ENCODE measurements at places on chromosomes 12 and 14.

DNA sequence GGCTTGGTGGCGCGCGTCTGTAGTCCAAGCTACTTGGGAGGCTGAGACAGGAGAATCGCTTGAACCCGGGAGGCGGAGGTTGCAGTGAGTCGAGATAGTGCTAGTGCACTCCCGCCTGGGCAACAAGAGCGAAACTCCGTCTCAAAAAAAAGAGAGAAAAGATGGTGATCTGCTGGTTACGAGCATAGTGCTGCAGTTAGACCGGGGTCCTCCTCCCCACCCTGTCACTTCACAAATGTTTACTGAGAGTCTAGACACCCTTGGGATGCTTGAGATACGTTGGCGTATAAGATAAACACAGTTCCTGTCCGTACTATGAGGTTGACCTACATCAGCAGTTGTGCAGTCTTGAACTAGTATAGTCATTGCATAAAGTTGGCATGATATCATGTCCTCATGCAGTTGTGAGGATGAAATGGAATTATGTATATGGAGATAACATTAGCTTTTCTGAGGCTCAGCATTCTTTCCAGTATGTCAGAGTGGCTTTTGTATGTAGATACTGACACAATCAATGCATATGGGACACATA, 787 bp downstream of the ACAD10 start:
- no peak for DNase-seq

DNA sequence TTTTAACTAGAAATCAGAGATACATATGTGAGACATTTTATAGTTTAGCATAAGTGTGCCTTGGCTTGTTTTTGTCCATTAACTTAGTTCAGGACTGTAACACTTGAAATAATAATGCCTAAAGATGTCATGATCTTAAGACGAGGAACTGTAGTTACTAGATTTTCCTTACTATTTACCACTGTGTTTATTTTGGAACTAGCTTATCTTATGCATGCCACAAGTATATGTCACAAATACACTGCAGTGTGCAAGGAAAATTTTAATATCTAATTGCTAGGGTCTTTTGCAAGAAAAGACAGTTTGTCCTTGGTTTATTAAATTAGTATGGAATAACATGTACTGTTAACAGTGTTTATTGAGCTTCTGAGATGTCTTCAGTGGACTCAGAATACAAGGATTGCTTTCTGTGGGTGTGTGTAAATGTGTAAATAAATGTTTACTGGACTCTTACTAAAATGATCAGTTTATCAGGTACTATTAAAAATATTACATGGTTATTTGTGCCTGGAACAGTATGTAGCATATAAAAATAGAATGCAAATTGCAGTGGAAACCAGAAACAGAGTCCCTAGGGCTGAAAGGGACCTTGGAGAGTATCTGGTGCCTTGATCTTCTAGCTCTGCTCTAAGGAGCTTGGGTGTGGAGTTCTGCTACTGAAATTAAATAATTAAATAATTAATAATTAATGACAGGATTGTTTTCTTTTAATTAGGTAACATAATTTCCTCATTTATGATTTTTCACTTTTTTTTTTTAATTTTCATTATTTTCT, 58.1 kb downstream of the FGD4 start:
- no peak for DNase-seq

DNA sequence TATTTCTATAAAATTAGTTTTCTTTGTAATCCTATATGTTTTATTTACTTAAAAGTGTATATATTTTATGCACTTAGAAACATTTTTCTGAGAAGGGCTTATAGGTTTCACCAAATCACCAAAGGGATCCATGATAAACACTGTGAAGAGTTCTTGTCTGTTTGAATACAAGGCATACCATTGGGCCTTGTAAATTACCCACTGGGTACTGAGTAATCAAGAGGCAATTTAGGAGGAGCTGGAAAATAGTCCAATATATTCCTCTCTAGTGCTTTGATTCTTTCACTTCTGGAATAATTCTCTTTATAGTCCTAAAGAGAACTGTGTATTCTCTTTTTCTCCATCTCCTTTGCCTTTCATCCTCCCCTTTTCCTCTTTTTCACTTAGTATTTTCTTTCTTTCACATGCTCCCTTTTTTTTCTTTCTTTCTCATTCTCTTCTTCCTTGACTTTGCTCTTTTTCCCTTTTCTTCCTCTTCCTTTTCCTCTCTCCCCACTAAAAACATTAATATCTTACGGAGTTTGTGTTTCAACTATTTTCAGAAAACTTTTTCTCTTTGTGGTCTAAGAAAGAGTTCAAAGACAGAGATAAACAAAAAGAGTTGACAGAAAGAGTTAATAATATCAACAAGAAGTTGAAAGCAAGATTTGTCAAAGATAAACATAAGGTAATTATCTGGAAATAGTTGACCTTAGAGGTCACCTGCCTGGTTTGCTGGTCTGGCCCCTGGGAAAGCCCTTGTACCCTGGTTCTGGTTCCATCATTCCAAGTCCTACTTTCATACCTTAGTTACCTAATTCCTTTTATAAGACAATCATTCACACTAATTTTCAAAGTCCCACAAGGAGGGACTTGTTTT, 435.3 kb downstream of the RAD51B start:
- no peak for DNase-seq

DNA sequence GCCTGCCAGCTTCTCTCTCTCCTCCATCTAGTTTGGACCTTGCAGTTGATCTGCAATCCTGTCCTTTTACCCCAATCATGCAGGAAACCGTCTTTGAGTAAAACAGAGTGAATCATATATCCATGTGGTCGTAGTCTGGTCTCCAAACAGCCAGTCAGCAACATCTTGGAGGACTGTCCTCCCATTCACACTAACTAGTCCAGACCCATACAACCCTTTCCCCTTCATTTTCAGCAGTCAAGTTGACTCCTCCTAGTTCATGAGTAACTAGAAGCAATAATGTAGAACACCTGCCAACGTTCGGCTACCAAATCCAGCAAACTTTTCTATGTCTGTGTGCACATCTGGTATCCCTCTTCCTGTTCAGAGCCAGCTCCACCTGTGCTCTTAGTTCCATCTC, 10.8 kb upstream of the BIN2 start:
- DNase-seq: no peak

- DNase-seq: no peak
These were observed 115.0 kb upstream of the MDM1 start for GRCh38 chr12:68446901-68447796.

GRCh38 chr12:104056419-104056972, 6.5 kb upstream of the GLT8D2 start:
- DNase-seq: no peak

DNA sequence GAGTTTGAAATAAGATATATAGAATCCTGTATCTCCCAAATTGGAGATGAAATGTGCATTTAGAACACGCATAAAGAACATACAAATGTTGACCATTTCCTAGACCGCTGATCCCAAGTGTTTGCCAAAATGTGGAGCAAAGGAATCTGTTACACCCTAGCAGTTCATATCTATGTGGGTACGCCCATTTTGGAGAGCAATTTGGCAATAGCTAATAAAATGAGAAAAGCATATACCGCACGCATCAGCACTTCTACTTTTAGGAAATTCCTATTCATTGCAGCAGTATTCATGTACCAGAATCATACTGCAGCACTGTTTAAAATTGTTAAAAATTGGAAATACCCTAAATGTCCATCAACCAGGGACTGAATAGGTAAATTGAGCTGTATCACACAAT, 937.8 kb downstream of the BCL11B start:
- DNase-seq: no peak

- DNase-seq: no peak
These were observed 41.6 kb downstream of the ATXN2 start for GRCh38 chr12:111557271-111558106.

- no peak for DNase-seq
These were observed 87.2 kb downstream of the SPRING1 start for GRCh38 chr12:116650585-116651087.

- DNase-seq: no peak
These were observed 31.6 kb upstream of the PTPRQ start for GRCh38 chr12:80412343-80412953.

- DNase-seq: no peak
These were observed 106.9 kb upstream of the TMEM233 start for GRCh38 chr12:119486599-119487154.

GRCh38 chr12:11877869-11878780, 192.6 kb upstream of the BCL2L14 start:
- no peak for DNase-seq

DNA sequence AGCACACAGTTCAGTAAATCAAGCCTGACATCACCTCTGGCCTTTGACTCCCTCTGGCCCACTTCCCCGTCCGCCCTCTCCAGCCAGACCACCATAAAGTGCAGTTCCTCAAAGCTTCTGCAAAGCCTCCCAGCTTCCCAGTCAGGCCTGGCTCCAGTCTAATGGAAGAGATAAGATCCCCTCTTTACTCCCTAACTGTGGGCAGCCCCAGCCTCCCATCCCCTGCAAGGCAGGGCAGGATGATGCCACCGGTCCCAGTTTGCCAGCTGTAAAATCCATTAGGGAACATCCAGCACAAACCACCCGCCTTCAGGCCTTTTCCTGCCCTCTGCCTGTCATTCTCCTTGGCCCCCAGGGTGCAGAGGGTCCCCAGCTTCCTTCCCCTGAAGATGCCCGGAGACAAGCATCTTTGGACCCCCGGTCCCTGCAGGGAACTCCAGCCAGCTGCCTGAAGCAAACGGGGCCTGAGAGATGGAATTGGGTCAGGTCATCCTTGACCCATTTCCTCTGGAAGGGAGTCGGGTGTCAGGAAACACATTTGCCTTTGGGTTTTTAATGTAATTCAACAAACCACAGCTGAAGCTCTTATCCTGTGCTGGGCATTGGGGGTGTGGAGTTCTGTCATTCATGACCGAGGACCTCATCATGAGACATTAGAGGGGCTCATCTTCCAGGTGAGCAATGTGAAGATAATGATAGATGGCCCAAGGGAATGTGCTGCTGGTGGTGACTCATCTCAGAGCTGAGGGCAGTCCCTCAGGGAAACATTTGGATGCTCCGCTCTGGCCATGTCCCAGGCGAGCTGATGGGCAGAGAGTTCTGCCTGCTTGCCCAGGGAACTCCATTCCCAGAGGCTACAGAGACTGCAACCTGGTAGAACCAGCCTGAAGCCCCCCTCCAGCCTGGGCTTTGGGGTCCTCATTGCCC, 93.8 kb upstream of the CLMN start:
- DNase-seq: no peak

DNA sequence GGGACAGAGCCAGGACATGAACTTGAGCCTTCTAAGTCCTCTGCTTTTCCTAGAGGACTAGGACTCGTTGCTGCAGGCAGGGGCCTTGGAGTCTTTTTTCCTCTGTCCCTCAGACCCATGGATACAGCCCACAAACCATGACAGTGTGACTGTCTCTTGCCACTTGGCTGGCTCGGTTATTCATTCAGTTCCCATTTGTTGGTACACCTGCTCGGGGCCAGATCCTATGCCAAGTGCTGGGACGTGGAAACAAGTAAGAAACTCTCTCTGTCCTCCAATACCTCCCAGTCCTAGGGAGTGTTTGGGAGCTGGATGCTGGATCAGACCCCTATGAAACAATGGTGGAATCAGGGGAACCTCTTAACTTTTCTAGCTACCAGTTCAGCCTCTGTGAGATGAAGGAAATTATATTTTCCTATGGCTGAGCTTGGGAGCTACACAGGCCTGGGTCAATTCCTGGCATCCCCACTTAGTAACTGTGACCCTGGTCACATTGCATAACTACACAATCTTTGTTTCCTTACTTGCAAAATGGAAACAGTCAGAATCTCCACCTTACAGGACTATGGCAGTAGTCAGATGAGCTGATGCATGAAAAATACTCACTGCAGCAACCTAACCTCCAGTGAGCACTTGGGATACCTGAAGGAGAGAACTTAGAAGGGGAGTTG, 106.3 kb upstream of the VRK1 start:
- DNase-seq: no peak
